ENCODE measurements at places on chromosomes 4 and X.

GRCh38 chr4:39814403-39815185 lies 116.7 kb downstream of the UBE2K start:
- DNase-seq: no peak

DNA sequence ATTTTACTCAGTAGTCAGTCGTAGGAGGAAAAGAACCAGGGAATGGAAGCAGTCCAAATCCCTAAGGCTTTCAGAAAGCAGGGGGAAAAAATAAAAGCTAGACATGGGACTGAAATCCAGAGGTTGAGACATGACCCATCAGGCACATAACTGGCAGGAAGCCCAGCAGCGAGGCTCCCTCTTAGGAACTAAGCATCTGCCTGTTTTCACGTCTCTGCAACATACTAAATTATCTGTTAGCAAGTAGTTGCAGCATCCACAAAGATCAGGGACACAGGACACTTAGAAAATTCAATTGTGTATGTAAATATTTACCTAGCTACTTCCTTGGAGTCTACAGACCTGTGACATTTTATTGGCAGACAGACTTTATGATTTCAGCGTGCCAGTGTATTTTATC lies 118.0 kb upstream of the EDNRA start:
- DNase-seq: no peak

DNA sequence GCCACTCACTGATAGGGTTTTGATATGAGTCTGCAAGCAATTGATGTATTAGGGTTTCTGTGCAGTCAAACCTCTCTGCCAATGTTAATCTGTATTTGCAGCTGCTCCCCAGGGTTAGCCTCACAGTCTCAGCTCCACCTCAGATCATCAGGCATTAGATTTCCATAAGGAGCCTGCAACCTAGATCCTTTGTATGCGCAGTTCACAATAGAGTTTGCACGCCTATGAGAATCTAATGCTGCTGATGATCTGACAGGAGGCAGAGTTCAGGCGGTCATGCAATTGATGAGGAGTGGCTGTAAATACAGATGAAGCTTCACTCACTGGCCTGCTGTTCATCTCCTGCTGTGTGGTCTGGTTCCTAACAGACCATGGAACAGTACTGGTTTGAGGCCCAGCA lies 280.6 kb downstream of the PAPSS1 start:
- DNase-seq: no peak

GRCh38 chrX:155086202-155086840 lies 15.0 kb downstream of the BRCC3 start:
- no peak for DNase-seq

- no peak for DNase-seq
These were observed 29.5 kb downstream of the PF4 start for GRCh38 chr4:73952352-73952751.

DNA sequence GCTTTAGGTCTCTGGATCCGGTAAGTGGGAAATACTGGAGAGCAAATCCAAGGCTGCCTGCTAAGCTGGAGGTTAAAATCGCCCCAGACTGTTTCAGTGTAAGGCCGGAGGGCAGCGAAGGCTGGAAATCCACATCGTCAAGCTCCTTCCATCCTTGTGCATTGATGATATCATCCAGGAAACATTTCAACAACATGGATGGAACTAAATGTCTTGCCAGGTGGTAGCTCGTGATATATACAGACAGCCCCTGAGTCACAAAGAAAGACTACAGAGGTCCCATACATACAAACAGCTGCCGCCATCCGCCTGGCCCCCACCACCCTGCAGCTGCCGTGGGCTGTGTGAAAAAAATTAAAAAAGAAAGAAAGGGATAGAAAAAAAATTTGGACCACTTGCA lies 148.9 kb upstream of the RBPJ start:
- no peak for DNase-seq

- DNase-seq: no peak
These were observed 119.2 kb upstream of the VCX3B start for GRCh38 chrX:8345473-8345872.

DNA sequence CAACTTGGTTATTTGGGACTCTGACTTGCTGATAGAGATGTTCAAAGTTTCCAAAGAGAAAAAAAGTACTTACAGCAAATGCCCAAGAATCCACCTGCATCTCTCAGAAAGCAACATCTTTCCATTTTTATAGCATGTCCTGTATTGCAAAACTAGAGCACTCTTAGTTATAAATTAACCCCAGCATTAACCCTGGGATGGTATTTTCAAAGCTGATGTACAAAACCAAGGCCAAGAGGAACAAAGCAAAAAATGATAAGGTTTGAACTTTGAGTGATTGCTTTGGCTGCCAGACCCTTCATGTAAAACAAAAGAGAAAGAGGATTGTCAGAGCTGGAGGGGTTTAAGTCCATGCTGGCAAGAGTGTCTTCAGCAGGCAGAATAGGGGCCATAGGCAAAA lies at the start of gene SERPINA7:
Gene SERPINA7, minus strand, starts transcription at position 103 of the 400 bp plus-strand sequence. CDS start 1,669 bp downstream, outside the sequence.
- DNase-seq: no peak

- DNase-seq: no peak
These were observed 139.8 kb upstream of the GK2 start for GRCh38 chr4:79547851-79548250.

- DNase-seq: no peak
These were observed 5.9 kb upstream of the GK2 start for GRCh38 chr4:79413886-79414285.

GRCh38 chr4:24560868-24561368 lies 23.4 kb downstream of the DHX15 start:
- DNase-seq: no peak

- DNase-seq: no peak
These were observed 791.0 kb upstream of the DIAPH2 start for GRCh38 chrX:95893636-95894035.

DNA sequence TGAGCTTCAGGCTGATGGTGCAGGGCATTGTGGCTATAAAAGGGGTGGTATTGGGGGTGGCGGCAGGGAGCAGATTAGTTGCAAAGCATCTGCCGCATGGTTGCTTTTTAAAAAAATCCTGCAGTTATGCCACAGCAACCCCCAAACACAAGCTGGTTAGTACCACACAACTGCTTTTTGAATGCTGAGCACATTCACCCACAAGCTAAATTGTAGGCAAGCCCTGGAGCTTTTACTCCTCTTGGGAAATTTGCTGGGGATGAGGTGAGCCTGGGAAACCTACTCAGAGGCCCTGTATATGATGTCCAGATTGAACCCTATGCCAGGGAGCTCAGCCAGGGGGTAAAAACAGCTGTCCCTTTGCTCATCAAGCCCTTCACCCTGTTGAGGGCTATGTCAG lies 33.8 kb upstream of the TRIM2 start:
- no peak for DNase-seq

- DNase-seq: no peak
These were observed 21.4 kb upstream of the PLCXD1 start for GRCh38 chrX:259692-260355.

DNA sequence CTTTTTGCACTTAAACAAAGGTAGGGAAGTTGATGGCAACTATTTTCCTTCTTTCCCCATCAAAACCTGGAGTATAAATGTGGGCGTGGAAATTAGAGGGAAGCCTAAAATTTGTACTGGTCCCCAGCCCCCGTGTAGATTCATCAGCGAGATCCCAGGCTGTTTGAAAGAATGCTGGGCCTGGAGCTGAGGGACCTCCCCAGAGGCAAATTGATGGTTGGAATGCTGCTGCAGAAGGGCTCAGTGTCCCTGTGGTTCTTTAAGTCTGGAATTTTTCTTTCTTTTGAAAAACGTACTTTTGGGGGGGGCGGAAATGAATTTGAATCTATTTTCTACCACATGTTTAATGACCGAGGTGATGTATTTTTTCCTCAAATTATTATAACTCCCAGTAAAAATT lies 197.2 kb downstream of the CBR4 start:
- no peak for DNase-seq

DNA sequence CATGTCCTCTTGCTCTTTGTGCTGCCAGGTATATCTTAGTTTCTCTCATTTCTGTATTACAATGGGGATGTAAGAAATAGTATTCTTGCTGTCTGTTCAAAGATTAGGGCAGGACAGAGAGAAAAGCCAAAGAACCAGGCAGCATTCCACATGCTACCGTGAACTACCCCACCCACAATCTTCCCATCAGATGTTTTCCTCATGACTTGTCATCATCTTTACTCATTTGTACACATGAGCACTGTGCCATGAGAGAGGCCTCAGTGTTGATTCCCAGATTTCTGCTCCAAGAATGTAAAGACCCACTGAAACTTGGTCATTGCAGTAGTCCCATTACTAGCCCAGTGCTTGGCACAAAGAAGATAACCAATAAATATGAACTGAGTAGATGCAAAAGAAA lies 354.6 kb upstream of the RASGEF1B start:
- no peak for DNase-seq

DNA sequence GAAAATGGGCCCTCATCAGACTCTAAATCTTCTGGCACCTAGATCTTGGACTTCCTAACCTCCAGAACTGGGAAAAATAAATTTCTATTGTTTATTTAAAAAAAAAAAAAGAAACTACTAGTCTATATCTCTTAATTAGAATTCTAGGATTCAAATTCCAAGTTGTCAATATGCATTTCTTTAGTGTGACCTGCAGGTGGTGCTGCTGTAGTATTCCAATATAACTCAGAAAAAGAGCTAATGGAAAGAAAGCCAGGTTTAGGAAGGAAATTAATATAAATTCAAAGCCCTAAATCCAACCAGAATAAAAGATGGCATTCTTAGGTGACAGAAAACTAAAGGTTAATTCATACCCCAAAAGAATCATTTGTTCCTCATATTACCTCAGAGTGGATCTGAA lies 80.0 kb upstream of the NALF2 start:
- no peak for DNase-seq

DNA sequence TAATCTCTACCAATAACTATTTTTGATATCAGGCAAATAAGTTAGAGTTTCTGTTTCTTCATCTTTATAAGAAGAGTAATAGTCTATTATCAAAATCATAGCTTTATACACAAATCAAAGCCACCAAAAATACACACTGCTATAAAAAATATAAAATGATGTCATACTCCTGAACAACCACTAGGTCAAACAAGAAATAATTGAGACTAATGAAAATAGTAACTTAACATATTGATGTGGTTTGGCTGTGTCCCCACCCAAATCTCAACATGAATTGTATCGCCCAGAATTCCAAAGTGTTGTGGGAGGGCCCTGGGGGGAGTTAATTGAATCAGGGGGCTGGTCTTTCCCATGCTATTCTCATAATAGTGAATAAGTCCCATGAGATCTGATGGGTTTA lies 2277.5 kb downstream of the ARAP2 start:
- DNase-seq: no peak

DNA sequence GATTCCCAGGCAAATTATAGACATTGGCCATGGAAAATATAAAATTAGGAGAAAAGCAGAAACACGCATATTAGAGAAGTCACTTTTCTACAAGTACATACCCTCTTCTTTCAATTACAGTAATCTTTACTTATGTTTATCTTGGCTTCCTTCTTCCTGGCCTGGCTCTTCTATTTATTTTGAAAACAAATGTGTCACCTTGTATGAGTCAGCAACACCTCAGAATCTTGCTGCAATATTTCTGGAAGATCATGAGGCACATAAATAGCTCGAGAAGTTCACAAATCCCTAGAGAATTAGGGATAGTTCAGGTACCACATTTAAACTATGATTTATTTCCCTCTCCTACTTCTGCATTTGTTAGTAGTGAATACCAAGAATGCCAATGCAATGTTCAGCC lies 124.6 kb downstream of the ANOS1 start:
- no peak for DNase-seq

DNA sequence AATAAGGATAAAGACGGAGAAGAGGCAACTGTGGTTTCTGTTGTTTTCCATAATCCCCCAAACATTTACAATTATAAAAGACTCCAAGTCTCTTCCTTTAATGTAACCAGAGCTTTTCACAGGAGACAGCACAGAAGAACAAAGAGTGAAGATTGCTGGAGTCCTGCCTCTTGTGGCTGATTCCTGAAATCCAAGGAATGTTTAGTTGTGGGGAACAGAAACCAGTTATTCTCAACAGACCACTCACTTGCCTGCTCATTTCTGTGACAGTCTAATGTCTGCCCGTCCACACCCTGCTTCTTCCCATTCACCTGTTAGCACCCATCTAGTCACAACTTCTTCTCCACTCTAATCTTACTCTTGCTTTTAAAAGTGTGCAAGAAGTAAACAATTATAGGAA lies 12.1 kb downstream of the TEX13B start:
- DNase-seq: no peak

DNA sequence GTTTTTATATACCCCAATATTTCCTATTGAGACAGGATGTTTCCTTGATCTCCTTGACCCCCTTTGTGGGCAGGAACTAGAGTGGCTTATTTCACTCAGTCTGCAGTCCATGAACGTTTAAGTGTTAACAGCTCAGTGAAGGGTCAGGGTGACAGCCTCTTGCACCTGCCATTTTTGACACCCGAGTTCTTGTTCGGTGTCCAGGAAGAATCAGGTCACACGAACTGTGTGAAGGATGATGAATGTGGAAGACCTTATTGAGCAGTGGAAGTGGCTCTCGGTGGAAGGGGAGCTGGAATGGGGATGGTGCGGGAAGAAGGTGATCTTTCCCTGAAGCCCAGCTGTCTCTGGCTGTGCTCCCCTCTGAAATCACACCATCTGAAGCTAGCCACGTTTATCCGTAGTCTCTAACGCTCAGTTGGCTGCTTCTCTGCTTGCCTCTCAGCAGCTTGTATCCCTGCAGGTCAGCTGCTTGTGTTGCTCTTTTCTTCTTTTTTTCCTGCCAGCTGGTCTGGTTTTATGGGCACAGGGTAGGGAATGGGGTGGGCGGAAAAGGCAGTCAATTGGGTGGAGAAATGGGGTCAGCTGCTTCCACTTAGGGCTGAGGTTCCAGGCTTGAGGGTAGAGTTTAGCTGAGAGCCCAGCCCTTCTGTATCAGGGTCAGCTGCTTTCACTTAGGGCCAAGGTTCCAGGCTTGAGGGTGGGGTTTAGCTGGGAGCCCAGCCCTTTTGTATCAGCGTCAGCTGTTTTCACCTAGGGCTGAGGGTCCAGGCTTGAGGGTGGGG lies 29.0 kb upstream of the CCNG2 start:
- DNase-seq: no peak

GRCh38 chr4:77147079-77147782 lies 9.8 kb upstream of the CCNG2 start:
- DNase-seq: no peak

- no peak for DNase-seq
These were observed 481.6 kb upstream of the FSTL5 start for GRCh38 chr4:162645381-162645780.

GRCh38 chrX:139762400-139763183 lies 54.6 kb upstream of the MCF2 start:
- no peak for DNase-seq

DNA sequence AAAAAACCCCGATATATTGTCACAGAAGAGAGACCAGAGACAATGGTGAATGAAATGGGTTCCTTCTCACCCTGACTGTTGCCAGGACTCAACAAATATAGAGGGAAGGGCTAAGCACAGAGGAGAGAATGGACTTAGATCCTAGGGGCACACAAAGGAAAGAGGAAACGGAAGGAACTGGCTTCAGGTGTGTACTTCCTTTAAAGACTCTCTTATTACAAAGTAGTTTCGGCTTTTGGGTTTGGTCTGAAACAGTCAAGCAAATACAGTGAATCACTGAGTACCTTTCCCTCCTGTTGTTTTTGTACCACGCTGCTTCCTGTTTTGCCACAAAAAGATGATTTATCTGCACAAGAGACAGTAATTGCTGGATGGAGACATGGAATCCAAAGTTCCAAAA lies 46.1 kb upstream of the S100G start:
- no peak for DNase-seq

- DNase-seq: no peak
These were observed 265.3 kb downstream of the RCHY1 start for GRCh38 chr4:75248770-75249407.

GRCh38 chr4:25301471-25301870 lies 11.1 kb upstream of the ZCCHC4 start:
- no peak for DNase-seq

GRCh38 chr4:7677799-7678301 lies 243.1 kb upstream of the PSAPL1 start:
- no peak for DNase-seq

- DNase-seq: no peak
These were observed 86.3 kb downstream of the CDS1 start for GRCh38 chr4:84669201-84669600.
